AG09319 (cell line): ENCODE measurements at places on chromosomes 2 and 18.

- DNase-seq: no peak
Observed at GRCh38 chr2:158046121-158046880, 55.4 kb upstream of the UPP2 start.

DNA sequence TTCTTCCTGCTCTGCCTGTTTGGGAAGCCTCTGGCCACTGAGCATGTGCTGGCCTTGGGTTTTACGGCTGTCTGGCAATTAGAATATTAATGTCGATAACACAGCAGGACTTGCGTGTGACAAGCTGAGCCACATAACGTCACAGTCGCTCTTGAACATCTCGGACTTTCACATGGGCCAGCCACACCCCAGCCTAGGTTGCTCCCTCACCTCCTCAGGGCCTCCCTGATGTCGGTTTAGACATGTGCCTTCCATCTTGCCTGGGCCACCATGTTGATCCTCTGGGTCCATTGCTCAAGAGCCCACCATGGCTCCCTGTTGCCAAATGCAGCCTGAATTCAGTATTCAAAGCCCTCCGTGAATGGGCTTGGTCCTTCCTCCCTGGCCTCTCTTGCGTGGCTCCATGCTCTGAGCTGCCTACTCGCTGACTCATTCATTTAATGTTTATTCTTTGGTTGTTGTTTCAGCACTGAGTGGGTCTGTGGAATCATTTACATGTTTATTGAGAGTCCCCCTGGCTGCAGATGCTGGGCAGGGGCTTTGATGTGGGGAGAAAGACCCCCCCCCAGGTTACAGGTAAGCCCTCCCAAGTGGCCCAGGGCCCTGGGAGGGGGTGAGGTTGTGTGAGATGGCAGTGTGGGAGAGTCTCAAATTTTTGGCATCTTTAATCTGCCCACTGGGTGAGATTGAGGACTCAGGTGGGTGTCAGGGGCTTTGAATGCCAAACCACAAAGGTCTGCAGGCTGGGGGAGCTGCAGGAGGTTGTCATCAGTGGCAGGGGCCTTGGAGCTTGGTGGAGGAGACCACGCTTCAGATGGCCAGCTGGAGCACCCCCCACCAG lies 62.0 kb downstream of the ODC1 start:
- DNase-seq: no peak

DNA sequence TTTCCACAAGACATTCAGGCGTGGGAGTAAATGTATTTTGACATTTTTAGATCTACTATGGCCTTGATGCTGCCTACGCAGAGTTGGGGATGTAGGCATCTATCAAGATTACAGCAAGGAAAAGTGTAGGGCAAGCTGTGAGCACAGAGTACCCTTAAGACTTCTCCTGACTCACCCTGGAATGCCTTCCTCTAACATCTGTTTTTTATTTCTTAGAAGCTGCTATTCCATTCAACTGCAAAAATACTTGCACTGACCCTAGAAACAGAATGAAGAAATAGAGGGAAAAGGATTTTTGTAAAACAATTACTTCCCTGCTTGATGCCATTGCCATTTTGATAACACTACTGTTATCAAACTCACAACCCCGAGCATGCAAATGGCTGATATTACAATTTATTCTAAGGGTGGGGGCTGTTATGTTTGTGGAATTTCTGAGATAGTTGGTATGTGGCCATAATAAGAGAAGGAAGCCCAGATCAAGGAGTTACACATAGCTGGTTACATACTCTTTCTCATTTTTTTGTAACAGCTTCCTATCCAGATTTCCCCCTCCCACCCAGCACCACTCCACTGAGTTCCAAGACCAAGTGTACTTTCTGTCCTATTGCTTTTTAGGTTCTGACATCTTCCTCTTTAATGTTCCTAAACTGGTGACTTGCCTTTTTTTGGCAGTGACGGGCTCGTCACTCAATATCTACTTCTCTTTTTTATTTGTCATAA lies 6.0 kb upstream of the ROCK1 start:
- DNase-seq: peak; percentile 74

DNA sequence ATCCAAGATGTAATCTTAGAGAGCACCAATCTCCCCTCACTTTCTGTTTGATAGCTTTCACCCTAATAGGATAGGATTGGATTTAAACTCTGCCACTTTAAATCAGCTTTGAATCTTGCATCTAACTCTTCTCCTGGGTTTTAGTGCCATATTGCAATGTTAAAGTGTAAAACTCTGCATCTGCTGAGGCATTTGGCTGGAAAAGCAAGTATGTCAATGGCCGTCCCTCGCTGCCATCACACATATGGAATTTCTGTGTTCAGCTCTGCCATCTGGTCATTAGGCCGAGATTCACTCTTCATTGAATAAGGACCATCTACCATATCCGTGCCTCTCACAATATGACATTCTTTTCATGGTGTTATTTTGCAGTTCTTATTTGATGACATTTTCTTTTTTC lies 728.1 kb upstream of the PIK3C3 start:
- DNase-seq: no peak

DNA sequence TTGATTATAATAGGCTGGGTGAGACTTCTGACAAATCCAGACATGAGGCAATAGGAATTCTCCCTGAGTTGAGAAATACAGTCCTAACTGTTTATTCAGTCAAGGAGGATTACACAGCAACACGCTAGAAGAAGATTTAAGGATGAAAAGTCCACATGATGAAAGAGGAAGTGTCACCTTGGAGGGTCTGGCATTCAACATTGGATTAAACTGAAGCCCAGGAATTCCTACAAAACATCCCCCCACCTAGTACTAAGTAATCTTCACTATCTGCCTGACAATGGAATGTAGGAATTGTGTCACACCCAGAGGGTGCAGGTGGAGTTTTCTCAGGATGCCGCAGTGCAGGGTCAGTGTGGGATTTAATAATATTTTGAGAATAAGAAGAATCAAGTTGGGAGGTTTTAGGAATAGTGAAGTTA lies 142.4 kb downstream of the SOCS6 start:
- no peak for DNase-seq

DNA sequence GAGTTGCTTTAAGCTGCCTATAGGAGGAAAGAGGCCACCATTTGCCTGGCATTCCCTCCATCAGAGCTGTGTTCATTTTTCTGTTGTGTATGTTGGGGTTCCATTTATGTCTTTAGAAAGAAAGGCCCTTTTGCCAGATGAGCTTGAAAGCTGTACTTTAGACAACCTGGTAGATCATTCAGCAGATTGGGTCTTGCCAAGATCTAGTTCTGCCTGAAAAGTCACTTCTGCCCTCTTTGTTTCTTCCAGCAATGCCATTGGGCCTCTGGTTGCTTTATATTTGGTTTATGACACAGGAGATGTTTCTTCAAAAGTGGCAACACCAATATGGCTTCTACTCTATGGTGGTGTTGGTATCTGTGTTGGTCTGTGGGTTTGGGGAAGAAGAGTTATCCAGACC lies 14.4 kb downstream of the SLC20A1 start:
- no peak for DNase-seq

GRCh38 chr18:54129448-54130067 lies 94.9 kb downstream of the MBD2 start:
- DNase-seq: no peak

GRCh38 chr2:43238176-43238575 lies 11.8 kb upstream of the ZFP36L2 start:
- no peak for DNase-seq
